ENCODE measurements at places on chromosomes 12 and 14.

DNA sequence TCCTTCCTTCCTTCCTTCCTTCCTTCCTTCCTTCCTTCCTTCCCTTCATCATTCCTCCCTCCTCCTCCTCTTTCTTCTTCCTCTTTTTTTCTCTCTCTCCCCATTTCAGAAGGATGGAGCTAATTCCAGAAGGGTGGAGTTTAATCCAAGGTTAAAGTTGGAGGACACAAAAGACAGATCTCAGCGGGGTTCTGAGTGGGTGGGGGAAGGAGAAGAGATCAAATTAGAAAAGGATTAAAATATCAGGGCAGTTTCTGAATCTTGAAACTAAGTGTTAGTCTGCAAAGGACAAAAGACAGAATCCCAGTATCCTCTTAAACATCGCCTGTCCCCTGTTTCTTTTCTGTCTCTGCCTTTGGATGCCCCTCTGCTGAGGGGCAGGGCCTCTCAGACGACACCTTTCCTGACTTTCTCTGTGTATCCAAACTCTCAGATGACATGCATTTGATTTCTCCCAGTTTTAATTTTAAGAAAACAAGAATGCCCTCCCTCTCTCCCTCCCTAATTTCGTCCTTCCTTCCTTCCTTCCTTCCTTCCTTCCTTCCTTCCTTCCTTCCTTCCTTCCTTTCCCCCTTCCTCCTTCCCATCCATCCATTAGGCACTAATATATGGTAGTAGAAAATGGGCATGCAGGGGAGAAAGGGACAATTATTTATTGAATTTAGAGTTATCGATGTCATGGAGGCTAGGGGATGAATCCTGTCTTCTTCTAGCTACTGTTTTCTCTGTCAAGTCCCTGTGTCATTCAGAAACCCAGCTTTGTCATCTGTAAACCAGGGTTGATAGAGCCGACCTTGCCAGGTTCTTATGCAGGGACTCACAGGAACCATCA is 269.1 kb downstream of the VRK1 start:
- no peak for DNase-seq

DNA sequence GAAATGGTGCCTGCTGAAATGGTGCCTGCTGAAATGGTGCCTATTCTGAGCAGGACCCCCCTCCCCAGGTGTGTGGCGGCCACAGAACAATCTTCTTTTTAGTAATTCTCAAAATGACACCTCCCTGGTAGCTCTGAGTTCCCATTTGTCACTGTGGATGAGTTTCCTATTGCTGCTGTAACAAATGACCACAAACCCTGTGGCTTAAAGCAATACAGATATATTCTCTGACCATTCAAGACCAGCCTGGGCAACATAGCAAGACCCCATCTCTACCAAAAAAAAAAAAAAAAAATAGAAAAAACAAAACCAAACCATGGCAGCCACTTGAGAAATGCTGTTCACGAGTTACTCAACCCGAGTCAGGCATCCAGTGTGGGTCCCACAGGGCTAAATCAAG is 7.9 kb downstream of the ACADS start:
- no peak for DNase-seq

DNA sequence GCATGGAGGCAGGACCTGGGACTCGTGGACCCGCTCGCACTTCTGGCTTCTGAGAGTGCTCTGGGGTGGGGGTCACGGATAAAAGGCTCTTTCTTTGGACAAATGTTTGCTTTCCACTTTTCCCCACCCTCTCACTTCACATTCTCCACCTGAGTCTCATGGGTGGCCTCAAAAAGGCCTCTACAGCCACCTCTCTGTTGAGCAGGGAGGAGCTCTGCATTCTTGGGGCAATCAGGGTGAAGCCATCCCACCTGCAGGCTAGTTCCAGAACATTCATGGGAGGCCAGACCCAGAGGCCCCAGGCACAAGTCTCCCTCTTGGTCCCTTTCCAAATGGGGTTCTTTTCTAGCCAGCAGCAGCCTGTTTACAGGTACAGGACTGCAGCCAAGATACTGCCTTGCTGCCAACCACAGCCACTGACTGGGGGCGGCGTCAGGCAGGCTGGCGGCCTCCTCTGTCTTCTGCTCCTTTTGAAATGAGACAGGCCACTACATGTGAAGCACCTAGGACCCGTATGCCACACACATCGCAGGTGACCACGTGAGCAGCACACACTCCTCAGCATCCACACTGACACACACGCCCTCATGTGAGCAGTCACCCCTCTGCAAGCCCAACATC is 18.2 kb upstream of the CEBPE start:
- no peak for DNase-seq

DNA sequence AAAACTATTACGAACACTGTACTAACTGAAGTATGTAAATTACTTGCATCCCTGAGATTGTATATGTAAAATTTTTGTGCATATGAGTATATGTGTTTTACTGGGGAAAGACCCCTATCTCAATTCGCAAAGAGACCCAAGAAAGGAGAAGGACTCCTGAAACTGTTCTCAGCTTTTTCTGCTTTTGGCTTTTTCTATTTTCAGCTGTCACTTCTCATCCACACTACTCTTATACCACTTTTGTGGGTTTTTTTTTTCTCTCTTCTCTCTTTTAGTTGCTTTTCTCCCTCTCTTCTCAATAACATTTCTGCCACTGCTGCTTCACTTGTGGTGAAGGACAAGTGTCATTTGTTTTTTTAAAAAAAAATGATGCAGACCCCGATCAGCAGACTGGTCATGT is 39.8 kb downstream of the NIN start:
- DNase-seq, result no peak

- no peak for DNase-seq
These were observed 496.4 kb downstream of the PCNX1 start for GRCh38 chr14:71403656-71404055.

GRCh38 chr14:33711811-33712216 is 239.1 kb downstream of the EGLN3 start:
- DNase-seq, result no peak

- DNase-seq, result no peak
These were observed 21.4 kb downstream of the ZNF641 start for GRCh38 chr12:48329199-48329939.

DNA sequence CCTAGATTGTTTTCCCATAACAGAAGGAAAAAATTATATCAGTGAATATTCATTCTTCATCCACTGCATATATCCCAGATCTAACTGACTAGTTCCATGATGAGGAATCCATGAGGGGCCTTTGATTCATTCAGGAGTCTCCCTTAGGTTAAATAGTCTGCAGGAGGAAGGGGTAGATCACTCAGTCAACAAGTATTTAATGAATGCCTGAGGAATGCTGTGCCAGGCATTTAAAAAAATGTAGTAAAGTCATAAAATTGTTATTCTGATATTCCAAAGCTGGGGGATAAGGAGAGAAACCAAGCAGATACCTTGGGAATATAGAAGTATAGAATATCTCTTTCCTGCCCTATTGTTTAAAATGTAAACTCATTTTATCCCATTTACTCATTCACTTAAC is 216.2 kb upstream of the CAND1 start:
- DNase-seq, result no peak

DNA sequence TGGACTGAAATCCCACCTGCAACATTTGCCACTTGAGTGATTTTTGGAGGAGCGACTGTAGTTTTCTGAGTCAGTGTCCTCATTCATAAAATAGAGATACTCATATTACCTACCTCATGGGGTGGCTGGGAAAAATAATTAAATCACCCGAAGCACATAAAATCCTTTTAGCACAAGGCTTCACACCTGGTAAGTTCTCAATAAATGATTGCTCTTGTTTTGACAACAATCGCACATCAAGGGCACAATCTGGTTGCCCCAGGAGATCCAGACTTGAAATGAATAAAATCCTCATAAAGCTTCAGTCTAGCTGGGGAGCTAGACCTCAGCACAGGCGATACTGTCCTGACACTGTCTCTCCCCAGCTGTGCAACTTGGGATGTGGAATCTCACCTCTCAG is 76.0 kb upstream of the CCDC60 start:
- DNase-seq, result peak; percentile 50

GRCh38 chr14:54730156-54730961 is 163.4 kb downstream of the SAMD4A start:
- no peak for DNase-seq

GRCh38 chr14:33335366-33335765 is 396.7 kb downstream of the NPAS3 start:
- DNase-seq, result no peak

Measured in NCI-H1105 (cell line).